ENCODE measurements at places on chromosomes 16 and 17.

GRCh38 chr17:31907342-31907962, 5.9 kb upstream of the UTP6 start:
- no peaks in the 10 kb centered on the region for H3K27me3 ChIP-seq
- H3K4me1 ChIP-seq = peaks cover 7% of the 10 kb centered on the region
- H3K4me3 ChIP-seq = no peak overlapping the region
- H3K36me3 ChIP-seq = no peaks in the 10 kb centered on the region
- peak; percentile 36 for DNase-seq

- no peaks in the 10 kb centered on the region for H3K36me3 ChIP-seq
- H3K4me1 ChIP-seq = peaks cover 25% of the 10 kb centered on the region
- no peak for DNase-seq
- H3K27ac ChIP-seq = peak overlapping the region; percentile 84
- H3K27me3 ChIP-seq = no peaks in the 10 kb centered on the region
- H3K4me3 ChIP-seq = no peak overlapping the region
Measured at GRCh38 chr16:85536411-85537330, 76.5 kb upstream of the GSE1 start.

- no peak overlapping the region for H3K27ac ChIP-seq
- no peaks in the 10 kb centered on the region for H3K4me1 ChIP-seq
- DNase-seq = no peak
- H3K4me3 ChIP-seq = no peak overlapping the region
- no peaks in the 10 kb centered on the region for H3K36me3 ChIP-seq
Measured at GRCh38 chr16:76207270-76207669, 69.9 kb upstream of the CNTNAP4 start.

DNA sequence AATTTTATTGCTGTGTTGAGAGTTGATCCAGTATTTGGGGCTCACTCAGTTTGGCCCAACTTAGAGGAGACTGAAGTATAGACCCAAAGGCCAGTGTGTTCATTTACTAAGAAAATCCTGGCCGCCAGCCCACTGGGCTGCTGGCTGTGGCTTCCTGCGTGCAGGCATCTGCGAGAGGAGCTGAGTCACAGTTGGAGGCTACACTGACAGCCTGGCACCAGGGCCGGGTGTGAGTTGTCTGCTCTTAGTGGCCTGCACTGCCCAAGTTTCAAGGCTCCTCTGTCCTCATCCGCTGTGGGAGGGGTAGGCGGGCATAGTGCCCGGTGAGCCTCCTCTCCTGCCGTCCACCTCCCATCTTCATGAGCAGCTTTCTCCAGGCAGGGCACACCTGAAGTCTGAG, 54.2 kb downstream of the PLD6 start:
- DNase-seq = peak; percentile 85
- peak overlapping the region; percentile 64 for H3K27ac ChIP-seq
- no peak overlapping the region for H3K4me3 ChIP-seq
- H3K36me3 ChIP-seq = peaks cover 97% of the 10 kb centered on the region
- no peaks in the 10 kb centered on the region for H3K27me3 ChIP-seq
